Right atrium auricular region (tissue), 2 donors: ENCODE measurements at places on chromosomes 2 and 18.

GRCh38 chr18:45608400-45608799 is 6.9 kb upstream of the SLC14A2 start:
- DNase-seq: no peak

GRCh38 chr2:226378753-226379705 is 420.6 kb downstream of the IRS1 start:
- no peak for DNase-seq

- no peak for DNase-seq
Measured at GRCh38 chr2:216776066-216776850, 80.9 kb upstream of the IGFBP5 start.

- DNase-seq: no peak
Measured at GRCh38 chr2:214029190-214029589, 381.7 kb upstream of the VWC2L start.

GRCh38 chr2:27021253-27022049 is 11.3 kb upstream of the TMEM214 start:
- no peak for DNase-seq
